Mucosa of gallbladder (tissue), 1 donor: ENCODE measurements at places on chromosomes 5 and 9. TPM values are rescaled to one million over a fixed set of nuclear protein-coding genes. Genes with fewer than 3 reads are reported as not detected.

SPATA6L gene
- 25.0 TPM for total RNA-seq

KCNV2 gene
- total RNA-seq = not detected

NSG2 gene
- 0.81 TPM for total RNA-seq

ATP6V1G1 gene
- total RNA-seq = 68.9 TPM

CATSPER3 gene
- 1.0 TPM for total RNA-seq

FIBCD1 gene
- total RNA-seq = 6.0 TPM

PCDHA8 gene
- 0.49 TPM for total RNA-seq

LPAR1 gene
- 16.7 TPM for total RNA-seq

PCDHA5 gene
- 1.2 TPM for total RNA-seq

BTNL3 gene
- 0.09 TPM for total RNA-seq
